ENCODE measurements at places on chromosomes 7 and 10. TPM values are rescaled to one million over a fixed set of nuclear protein-coding genes. Genes with fewer than 3 reads are reported as not detected.

DDC gene
- total RNA-seq = not detected

DNA sequence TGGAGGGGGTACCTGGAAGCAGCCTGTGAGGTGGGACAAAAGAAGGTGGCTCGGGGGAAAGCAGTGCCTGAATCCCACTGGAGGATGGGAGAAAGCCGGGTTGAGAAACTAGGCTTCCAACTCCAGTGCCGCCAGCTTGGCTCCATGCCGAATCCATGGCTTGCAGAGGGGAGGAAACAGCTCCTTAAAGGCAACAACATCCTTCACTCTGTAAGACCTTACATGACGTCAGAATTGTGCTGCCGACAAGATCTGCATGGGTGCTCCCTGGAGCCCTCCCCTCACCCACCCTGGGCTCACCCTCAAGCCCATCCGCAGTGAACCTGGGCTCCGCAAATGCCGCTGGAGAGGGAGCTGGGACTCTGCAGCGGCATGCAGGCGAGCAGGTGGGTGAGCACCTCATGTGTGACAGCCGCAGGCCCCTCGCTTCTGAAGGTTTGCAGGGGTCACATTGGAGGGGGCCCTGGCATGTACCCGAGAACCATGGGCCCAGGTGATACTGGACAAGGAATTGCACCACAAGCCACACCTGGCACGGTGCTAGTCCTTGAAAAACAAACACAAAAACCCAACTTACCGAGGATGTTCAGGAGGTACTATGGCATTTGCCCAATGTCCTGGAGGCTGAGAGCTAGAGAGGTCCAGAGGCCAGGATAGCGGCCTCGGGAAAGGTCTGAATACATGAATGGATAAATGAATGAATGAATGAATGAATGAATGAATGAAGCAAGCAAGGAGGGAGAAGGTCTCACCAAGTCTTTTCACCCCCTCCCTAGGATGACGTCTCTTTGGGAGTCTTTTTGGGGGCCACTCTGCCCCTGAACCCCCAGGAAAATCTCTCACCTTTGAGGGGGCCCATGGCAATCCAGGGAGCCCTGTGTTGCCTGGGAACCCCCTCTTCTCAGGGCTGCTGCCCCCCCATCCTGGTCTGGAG, 238.6 kb upstream of the SHH start:
- H3K4me1 ChIP-seq = no peaks in the 10 kb centered on the region
- no peaks in the 10 kb centered on the region for H3K36me3 ChIP-seq
- DNase-seq = no peak
- H3K4me3 ChIP-seq = no peak overlapping the region
- H3K27ac ChIP-seq = no peak overlapping the region

GRCh38 chr7:90238583-90238982, 6.4 kb upstream of the CFAP69 start:
- no peak overlapping the region for H3K27ac ChIP-seq
- no peaks in the 10 kb centered on the region for H3K4me1 ChIP-seq
- peaks cover 1% of the 10 kb centered on the region for H3K27me3 ChIP-seq
- no peak for DNase-seq
- no peaks in the 10 kb centered on the region for H3K36me3 ChIP-seq
- H3K4me3 ChIP-seq = no peak overlapping the region

GRCh38 chr7:20449176-20449575, 118.5 kb downstream of the ITGB8 start:
- H3K4me1 ChIP-seq = no peaks in the 10 kb centered on the region
- DNase-seq = no peak
- H3K27me3 ChIP-seq = no peaks in the 10 kb centered on the region
- no peaks in the 10 kb centered on the region for H3K36me3 ChIP-seq
- H3K4me3 ChIP-seq = no peak overlapping the region

SPDYE2B gene
- total RNA-seq = not detected

DNA sequence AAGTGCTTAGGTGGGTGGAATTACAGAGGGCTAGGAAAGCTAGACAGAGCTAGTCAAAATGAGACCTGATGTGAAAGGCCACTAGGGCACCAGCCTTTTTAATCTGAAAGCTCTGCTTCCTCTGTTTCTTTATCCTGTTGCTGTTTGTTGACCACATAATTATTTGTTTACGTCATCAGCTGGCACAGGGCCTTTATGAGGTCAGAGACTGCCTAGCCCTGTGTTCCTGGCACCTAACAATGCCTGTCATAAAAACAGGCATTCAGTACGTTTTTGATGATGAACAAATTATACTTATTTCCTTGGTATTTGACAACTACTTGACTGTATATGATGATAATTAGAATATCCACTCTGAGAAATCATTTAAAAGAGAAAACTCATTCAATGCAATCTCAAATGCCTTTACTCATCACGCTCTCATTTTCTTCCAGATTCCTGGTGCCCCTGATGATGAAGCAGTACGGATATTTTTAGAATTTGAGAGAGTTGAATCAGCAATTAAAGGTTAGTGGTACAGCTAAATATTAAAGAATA, 26.0 kb downstream of the RBM17 start:
- no peaks in the 10 kb centered on the region for H3K27me3 ChIP-seq
- H3K4me1 ChIP-seq = peaks cover 12% of the 10 kb centered on the region
- DNase-seq = peak; percentile 73
- H3K27ac ChIP-seq = peak overlapping the region; percentile 77
- peaks cover 41% of the 10 kb centered on the region for H3K36me3 ChIP-seq
- no peak overlapping the region for H3K4me3 ChIP-seq

- no peaks in the 10 kb centered on the region for H3K27me3 ChIP-seq
- H3K27ac ChIP-seq = peak overlapping the region; percentile 74
- H3K4me1 ChIP-seq = peaks cover 47% of the 10 kb centered on the region
- H3K4me3 ChIP-seq = no peak overlapping the region
- H3K36me3 ChIP-seq = no peaks in the 10 kb centered on the region
These were observed 39.2 kb downstream of the WBP1L start for GRCh38 chr10:102782673-102783551.

DNA sequence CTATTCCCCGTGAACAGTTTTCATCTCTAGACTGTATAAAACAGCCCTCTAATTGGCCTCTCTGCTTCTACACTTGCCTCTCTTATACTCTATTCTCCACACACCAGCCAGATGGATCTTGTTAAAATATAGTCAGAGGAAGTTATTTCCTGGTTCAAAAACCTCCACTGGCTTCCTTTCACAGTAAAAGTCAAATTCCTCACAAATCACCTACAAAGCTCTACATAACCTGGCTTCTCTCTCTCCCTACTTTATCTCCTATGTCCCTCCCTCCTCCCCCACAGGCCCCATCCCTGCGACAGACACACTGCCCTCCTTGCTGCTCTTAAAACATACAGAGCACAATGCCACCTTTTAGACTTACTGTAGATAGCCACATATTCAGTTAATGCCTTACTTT, 60.1 kb downstream of the TPK1 start:
- H3K4me3 ChIP-seq = no peak overlapping the region
- H3K27me3 ChIP-seq = no peaks in the 10 kb centered on the region
- no peak for DNase-seq

DNA sequence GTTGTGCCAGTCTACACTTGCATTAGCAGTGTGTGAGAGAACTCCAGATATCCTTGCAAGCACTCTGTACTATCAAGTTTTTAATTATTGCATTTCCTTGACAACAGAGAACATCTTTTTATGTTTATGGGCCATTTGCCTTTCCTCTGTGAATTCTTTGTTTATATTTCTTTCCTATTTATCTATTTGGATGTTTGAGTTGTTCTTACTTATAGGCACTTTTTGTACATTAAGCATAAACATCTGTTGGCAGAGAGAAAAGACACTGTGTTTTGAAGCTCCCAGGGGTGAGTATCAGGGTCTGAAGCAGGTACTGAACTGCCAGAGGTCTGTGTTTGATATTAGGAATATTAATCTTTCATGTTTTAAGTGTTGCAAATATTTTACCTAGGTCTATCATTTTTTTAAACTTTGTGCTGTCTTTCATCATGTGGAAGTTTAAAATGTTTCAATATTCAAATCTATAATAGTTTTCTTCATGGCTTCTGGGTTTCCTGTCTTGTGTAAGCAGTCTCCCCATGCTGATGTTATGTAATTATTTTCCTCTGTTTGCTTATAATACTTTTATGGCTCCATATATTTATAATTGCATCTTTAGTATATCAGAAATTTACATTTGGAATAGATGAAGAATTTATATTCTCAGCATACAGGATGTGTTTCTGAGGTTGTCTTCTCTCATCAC, 17.7 kb upstream of the PDCD4 start:
- no peak overlapping the region for H3K4me3 ChIP-seq
- H3K36me3 ChIP-seq = no peaks in the 10 kb centered on the region
- no peaks in the 10 kb centered on the region for H3K4me1 ChIP-seq
- peaks cover 2% of the 10 kb centered on the region for H3K27me3 ChIP-seq
- no peak overlapping the region for H3K27ac ChIP-seq
- no peak for DNase-seq

GRCh38 chr10:89478739-89479654, 56.4 kb downstream of the SLC16A12 start:
- no peaks in the 10 kb centered on the region for H3K36me3 ChIP-seq
- no peaks in the 10 kb centered on the region for H3K27me3 ChIP-seq
- H3K4me1 ChIP-seq = peaks cover 46% of the 10 kb centered on the region
- DNase-seq = peak; percentile 87
- peak overlapping the region; percentile 72 for H3K27ac ChIP-seq

- H3K36me3 ChIP-seq = peaks cover 14% of the 10 kb centered on the region
- H3K27ac ChIP-seq = no peak overlapping the region
- no peaks in the 10 kb centered on the region for H3K27me3 ChIP-seq
- no peaks in the 10 kb centered on the region for H3K4me1 ChIP-seq
- no peak overlapping the region for H3K4me3 ChIP-seq
These were observed 44.8 kb downstream of the TMEM209 start for GRCh38 chr7:130160455-130160854.

DNA sequence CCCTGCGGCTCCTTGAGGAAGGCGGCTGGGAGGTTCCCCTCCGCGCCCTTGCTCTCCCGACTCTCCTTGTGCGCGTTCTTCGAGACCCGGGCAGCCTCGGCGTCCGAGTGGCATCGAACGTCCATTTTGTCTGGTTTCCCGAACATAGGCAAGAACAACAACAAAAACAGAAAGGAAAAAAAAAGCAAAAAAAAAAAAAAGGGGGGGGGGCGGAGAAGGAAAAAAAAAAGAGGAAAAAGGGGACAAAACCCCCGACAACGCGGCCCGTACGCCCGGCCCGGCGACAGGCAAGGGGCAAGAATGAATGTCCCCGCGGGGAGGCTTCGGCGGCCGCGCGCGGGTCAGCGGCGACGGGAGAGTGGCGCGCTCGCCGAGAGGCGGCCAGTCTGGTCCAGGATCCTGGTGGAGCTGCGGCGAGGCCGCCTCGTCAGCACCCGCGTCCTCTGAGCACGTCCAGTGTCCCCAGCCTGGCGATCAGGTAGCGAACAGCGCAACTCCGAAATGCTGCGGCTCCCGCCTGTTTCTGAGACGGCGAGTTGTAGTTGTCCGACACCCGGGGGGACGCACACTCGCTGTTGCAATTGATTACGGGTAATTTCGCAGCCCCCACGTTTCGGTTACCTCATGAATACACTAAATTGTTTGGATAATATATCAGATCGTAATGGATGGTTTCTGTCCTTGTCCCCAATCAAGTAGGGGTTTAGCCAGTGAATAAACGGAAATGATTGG, at the start of gene VAX1:
Gene VAX1 (minus strand): TSS at position 360 of the 732 bp plus-strand sequence. CDS start 214 bp downstream, at position 146.
- no peaks in the 10 kb centered on the region for H3K36me3 ChIP-seq
- peak within 1 kb of the TSS; percentile 52 for H3K4me3 ChIP-seq
- peak within 1 kb of the TSS; percentile 38 for H3K27ac ChIP-seq
- H3K27me3 ChIP-seq = peaks cover 77% of the 10 kb centered on the region
- no peak for DNase-seq

DNA sequence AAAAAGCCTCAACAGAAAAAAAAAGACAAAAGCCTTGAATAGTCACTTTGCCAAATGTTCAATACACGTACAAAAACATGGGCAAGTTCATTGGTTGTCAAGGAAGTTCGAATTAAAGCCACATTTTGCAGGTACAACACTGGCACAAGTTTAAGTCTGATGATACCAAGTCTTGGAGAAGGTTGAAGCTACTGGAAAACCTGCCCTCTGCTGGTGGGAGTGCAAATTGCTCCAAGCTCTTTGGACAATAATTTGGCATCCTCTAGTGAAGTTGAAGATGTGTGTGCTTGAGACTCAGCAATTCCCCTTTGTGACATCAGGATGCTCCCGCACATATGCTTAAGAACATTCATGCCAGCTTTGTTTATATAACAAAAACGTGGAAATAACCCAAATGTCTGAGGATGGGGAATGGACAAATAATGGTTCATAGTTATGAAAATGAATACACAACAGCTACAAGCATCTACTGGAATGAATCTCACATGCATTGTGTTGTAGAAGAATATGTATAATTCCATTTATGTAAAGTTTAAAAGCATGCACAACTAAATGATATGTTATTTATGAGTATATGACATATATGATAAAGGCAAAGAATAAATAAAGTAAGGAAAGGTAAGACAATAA, 120.0 kb upstream of the PLPP4 start:
- H3K27ac ChIP-seq = no peak overlapping the region
- no peaks in the 10 kb centered on the region for H3K4me1 ChIP-seq
- H3K4me3 ChIP-seq = no peak overlapping the region
- peak; percentile 7 for DNase-seq
- no peaks in the 10 kb centered on the region for H3K27me3 ChIP-seq

MGAM2 gene
- total RNA-seq = 0.05 TPM

All from astrocyte (in vitro differentiated cells and primary cell).